ENCODE measurements at places on chromosomes 2 and 18.

GRCh38 chr2:26970928-26971627 is 641 bp downstream of the MAPRE3 start:
- H3K27ac ChIP-seq = peak overlapping the region; percentile 8
- DNase-seq = peak; percentile 29
- H3K36me3 ChIP-seq = no peaks in the 10 kb centered on the region
- peaks cover 2% of the 10 kb centered on the region for H3K27me3 ChIP-seq
- H3K4me3 ChIP-seq = peak overlapping the region; percentile 25
- H3K4me1 ChIP-seq = peaks cover 14% of the 10 kb centered on the region

DNA sequence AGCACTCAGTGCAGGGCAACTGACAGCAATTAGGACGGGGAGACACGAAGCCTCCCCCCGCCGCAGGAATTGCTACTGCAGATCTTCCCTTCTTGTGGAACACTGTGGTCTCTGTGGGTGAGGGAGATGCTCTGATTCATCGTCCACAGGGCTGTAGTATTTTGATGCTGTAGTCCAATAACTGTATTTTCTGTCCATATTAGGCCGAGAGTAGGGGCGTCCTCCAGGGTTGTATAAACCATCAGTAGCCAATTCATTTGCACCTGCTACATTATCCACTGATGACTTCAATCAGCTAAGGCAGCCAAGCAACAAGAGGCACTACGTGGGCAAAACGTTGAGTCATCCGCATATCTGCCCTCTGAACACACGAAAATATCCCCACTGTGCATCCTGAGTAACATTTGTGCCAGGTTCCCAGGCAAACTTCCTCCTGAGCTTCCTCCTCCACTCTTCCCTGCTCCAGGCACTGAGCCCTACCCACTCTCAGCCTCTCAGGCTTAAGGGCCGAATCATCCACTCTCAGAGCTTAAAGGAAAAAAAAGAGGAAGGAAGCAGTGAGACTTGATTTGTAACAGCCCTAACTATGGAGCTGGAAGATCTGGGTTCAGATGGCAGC is 62.1 kb downstream of the LBH start:
- no peak overlapping the region for H3K4me3 ChIP-seq
- H3K36me3 ChIP-seq = no peaks in the 10 kb centered on the region
- no peaks in the 10 kb centered on the region for H3K27me3 ChIP-seq
- peaks cover 24% of the 10 kb centered on the region for H3K4me1 ChIP-seq
- DNase-seq = no peak
- H3K27ac ChIP-seq = peak overlapping the region; percentile 64

GRCh38 chr2:169462896-169463695 is 16.2 kb upstream of the BBS5 start:
- no peak overlapping the region for H3K27ac ChIP-seq
- DNase-seq = no peak
- H3K4me3 ChIP-seq = no peak overlapping the region
- no peaks in the 10 kb centered on the region for H3K27me3 ChIP-seq
- H3K36me3 ChIP-seq = no peaks in the 10 kb centered on the region

DNA sequence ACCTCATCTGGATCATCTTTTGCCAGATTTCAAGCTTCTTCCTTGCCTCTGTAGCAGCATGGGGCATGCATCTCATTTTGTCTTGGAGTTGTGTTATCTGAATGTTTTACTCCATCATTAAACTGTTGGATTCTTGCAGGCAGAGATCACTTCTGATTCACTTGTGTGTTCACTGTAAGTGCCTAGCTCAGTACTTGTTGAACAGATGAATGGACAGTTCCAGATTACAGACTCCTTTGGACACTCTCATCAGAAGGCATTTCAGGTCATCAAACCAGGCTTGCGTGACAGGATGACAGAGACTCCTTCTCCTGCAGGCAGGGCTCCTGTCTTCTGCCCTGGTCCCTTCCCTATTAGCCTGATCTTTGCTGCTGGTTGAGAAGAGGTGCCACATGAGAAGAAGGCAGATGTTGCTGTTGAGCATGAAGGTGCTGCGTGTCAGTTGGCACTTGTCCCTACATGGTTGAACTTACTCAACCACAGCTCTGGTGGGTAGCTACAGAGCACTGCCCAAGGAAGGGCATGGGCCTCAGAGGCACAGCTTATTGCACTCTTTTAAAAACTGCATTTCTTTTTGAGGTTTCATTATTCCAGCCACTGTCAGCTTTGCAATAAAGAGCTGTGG is 58.9 kb downstream of the INPP4A start:
- DNase-seq = no peak
- no peak overlapping the region for H3K4me3 ChIP-seq
- H3K36me3 ChIP-seq = peaks cover 19% of the 10 kb centered on the region
- no peaks in the 10 kb centered on the region for H3K27me3 ChIP-seq
- H3K4me1 ChIP-seq = peaks cover 62% of the 10 kb centered on the region

GRCh38 chr2:216633616-216634369 is 573 bp downstream of the IGFBP2 start:
- peaks cover 37% of the 10 kb centered on the region for H3K27me3 ChIP-seq
- no peak overlapping the region for H3K4me3 ChIP-seq
- H3K36me3 ChIP-seq = no peaks in the 10 kb centered on the region
- no peak overlapping the region for H3K27ac ChIP-seq

- DNase-seq = no peak
- no peaks in the 10 kb centered on the region for H3K4me1 ChIP-seq
- no peak overlapping the region for H3K4me3 ChIP-seq
Observed at GRCh38 chr2:46002947-46003346, 294.3 kb upstream of the EPAS1 start.

GRCh38 chr2:238380336-238380735 is 46.4 kb upstream of the ASB1 start:
- no peak overlapping the region for H3K27ac ChIP-seq
- no peaks in the 10 kb centered on the region for H3K27me3 ChIP-seq
- DNase-seq = no peak
- H3K36me3 ChIP-seq = no peaks in the 10 kb centered on the region

DNA sequence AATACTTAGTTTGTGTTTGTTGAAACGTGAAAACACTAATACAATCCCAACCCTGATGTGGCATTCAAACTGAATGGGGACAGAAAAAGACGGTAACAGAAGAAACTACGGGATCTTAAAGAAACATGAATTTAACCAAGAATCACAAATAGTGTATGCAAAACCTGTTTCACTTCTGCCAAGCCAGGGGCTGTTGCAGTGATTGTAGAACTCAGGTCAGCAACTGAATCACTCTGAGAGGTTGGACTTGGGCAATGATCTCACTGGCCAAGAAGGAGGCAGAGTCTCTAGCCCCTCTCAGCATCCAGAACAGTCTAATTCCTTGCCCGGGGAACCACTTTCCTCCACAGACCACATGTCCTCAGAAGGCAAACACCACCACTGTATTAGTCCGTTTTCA is 54.9 kb upstream of the CRIM1 start:
- H3K4me3 ChIP-seq = no peak overlapping the region
- no peaks in the 10 kb centered on the region for H3K4me1 ChIP-seq
- no peak overlapping the region for H3K27ac ChIP-seq
- DNase-seq = no peak

DNA sequence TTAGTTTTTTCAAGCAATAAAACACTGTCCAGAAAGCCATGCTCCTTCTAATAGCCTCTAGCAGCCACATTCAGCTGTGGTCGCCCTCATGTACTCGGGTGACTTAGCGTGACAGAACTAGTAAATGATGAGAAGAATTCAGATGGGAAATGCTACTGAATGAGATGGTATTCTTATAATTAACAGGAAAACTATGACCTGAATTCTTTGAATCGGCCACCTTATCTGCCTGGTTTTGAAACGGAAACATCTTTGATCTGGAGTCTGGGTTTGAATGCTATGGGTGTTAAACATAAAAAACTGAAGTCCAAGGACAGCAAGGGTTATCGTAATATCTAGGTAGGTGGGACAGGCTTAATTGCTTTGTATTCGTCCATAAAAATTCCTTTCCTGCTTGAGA is 138.8 kb upstream of the DNMT3A start:
- no peak overlapping the region for H3K4me3 ChIP-seq
- H3K36me3 ChIP-seq = no peaks in the 10 kb centered on the region
- H3K4me1 ChIP-seq = no peaks in the 10 kb centered on the region
- no peak overlapping the region for H3K27ac ChIP-seq
- DNase-seq = no peak

GRCh38 chr2:21781962-21782361 is 658.2 kb downstream of the TDRD15 start:
- no peaks in the 10 kb centered on the region for H3K27me3 ChIP-seq
- DNase-seq = no peak
- no peak overlapping the region for H3K4me3 ChIP-seq
- H3K27ac ChIP-seq = no peak overlapping the region

DNA sequence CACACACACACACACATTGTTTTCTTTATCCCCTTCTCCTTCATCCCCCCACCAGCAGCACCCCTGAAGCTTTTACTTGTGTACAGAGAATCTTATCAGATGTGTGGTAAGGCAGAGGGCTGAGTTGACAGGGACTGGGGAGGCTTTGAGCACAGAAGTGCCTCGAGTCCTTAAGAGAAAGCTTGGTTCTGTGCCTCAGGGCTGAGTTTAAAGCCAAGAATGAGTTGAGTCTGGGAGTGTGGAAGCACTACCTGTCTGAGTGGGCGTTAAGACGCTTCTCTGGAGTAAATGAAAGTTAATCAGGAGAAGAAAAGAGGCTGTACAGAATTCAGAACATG is 2.7 kb downstream of the ID2 start:
- peak overlapping the region; percentile 80 for H3K4me3 ChIP-seq
- peaks cover 19% of the 10 kb centered on the region for H3K4me1 ChIP-seq
- H3K27me3 ChIP-seq = no peaks in the 10 kb centered on the region
- H3K27ac ChIP-seq = peak overlapping the region; percentile 72
- peak; percentile 73 for DNase-seq

DNA sequence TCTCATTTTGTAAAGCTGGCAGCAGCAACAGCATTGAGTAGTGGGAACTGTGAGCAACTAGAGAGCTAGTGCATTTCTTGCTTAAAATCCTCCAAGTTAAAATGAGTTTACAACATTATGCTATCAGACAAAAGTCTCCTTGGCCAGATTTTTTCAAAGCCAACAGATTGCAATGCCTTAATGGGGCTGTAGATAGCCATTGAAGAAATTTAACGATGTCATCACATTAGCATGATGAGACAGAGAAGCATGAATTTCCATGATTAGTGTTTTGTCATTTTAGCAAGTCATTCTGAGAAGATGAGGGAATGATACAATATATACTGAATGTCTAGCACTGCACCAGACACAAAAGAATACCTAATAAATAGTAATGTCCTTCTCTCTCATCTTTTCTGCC is 307.5 kb upstream of the REG3G start:
- no peak overlapping the region for H3K27ac ChIP-seq
- no peak overlapping the region for H3K4me3 ChIP-seq
- H3K4me1 ChIP-seq = no peaks in the 10 kb centered on the region

DNA sequence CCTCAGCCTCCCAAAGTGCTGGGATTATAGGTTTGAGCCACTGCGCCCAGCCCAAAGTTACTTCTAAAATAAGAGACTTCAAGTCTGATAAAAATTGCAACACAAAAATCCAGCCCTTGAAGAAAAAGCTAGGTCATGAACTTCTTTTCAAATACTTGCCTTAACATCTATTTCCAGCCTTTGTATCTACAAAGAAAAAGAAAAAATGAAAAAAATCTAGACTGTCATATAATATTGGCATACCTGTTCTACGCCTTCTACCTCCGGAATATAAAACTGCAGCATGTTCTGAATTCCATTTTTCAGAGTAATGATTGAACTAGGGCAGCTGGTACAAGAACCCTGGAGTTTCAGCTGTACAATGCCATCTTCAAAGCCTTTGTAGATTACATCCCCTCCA is 13.1 kb upstream of the GFPT1 start:
- H3K36me3 ChIP-seq = peaks cover 39% of the 10 kb centered on the region
- no peaks in the 10 kb centered on the region for H3K27me3 ChIP-seq
- no peak for DNase-seq
- no peak overlapping the region for H3K27ac ChIP-seq

- no peak for DNase-seq
- no peaks in the 10 kb centered on the region for H3K27me3 ChIP-seq
- H3K4me1 ChIP-seq = no peaks in the 10 kb centered on the region
- H3K27ac ChIP-seq = no peak overlapping the region
- H3K4me3 ChIP-seq = no peak overlapping the region
Observed at GRCh38 chr2:16330982-16331381, 334.7 kb downstream of the CYRIA start.

DNA sequence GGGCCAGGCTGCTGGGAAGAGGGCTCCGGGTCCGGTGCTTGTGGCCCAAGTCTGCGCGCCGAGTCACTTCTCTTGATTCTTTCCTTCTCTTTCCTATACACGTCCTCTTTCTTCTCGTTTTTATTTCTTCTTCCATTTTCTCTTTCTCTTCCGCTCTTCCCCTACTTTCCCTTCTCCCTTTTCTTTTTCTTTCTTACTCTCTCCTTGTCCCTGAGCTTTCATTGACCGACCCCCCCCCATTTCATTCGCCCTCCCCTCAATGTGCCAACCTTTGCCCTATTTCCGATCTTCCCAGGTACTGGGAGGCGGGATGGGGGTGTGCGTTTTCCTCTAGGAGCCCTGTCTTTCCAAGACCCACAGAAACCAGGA is 1.8 kb downstream of the ONECUT2 start:
- H3K4me1 ChIP-seq = peaks cover 41% of the 10 kb centered on the region
- H3K36me3 ChIP-seq = no peaks in the 10 kb centered on the region
- peaks cover 82% of the 10 kb centered on the region for H3K27me3 ChIP-seq
- DNase-seq = no peak
- no peak overlapping the region for H3K4me3 ChIP-seq
- H3K27ac ChIP-seq = no peak overlapping the region

DNA sequence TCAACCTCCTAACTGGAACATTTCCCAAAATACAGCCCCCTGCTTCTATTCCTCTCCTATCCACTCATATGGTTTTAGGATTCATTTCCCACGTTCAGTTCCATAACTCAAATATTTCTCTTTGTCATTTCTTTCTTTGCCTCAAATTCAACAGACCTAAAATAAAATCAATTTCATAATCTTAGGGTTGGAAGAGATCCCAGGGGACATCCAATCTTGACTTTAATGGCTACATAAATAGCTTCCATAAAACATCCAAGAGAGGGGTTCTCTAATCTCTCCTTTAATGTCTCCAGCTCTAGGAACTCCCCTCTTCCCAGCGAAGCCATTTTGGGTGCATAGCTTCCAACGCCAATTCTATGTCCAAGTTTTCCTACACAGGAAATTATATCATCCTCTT is 33.8 kb downstream of the RBKS start:
- H3K4me1 ChIP-seq = no peaks in the 10 kb centered on the region
- H3K27me3 ChIP-seq = no peaks in the 10 kb centered on the region
- no peak overlapping the region for H3K4me3 ChIP-seq

DNA sequence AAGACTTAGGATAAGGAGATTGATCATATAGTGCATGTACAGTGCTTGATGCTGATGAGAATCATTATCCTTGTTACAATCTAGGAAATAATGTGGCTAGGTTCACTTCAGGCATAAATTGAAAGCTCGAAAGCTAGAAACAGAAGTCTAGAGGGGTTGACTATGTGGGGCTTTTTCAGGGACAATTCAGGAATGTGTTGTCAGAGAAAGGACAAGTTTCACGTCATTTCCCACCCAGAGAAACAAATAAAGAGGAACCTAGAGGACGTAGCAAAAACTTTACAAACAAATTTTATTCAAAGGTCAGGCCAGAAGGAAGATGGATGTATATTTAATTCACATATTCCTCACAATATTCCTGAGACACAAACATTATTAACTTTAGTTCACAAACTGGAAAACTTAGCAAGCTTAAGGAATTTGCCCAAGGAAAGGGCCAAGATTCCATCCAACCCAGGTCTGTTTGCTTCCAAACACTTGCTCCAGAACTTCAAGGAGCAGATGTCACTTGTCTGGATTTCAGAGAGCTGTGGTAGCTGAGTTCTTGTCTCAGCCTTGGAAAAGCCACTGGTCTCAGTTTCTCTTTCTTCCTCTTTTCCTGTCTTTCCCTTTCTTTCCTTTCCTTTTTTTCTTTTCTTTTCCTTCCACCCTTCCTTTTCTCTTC is 7.4 kb downstream of the CYRIA start:
- peak overlapping the region; percentile 59 for H3K27ac ChIP-seq
- H3K4me3 ChIP-seq = no peak overlapping the region
- peaks cover 72% of the 10 kb centered on the region for H3K4me1 ChIP-seq
- no peaks in the 10 kb centered on the region for H3K27me3 ChIP-seq
- H3K36me3 ChIP-seq = no peaks in the 10 kb centered on the region
